ENCODE measurements at places on chromosomes 7 and 10.

GRCh38 chr7:107998150-107998549, 4.8 kb downstream of the LAMB1 start:
- DNase-seq, result no peak

DNA sequence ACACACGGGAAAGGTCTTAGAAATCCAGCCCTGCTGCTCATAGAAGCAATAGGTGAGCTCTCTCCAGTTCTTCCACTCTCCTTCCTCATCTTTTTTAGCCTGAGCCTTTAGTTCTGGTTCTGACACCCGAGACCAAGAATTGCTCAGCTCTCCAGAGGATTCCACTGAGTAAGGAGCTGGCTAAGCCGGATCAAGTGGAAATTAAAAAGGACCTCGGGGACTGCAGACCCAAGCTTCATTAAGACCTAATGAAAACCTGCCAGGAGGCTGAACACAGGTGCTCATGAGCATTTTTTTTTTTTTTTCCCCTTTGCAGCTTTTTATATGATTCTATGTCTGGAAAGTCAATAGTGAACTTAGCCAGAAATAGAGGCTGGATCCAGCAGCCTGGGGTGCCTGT, 1176.0 kb upstream of the AUTS2 start:
- DNase-seq, result no peak

- DNase-seq, result no peak
These were observed 69.6 kb upstream of the RAPGEF5 start for GRCh38 chr7:22426463-22427094.

DNA sequence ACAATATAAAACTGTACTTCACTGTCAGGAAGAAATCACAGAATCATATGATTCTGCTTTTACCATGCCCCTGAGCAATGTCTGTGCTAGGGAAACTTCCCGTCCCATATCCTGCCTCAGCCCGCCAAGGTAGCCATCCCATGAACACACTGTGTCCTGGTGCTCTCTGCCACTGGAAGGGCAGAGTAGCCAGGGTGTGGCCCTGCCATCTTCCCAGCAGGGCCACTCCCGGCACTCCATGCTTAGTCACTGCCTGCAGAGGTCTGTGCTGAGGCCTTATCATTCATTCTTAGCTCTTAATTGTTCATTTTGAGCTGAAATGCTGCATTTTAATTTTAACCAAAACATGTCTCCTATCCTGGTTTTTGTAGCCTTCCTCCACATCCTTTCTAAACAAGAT, 31.8 kb downstream of the AP3M1 start:
- no peak for DNase-seq

GRCh38 chr7:43289826-43290225, 177.4 kb downstream of the HECW1 start:
- no peak for DNase-seq

DNA sequence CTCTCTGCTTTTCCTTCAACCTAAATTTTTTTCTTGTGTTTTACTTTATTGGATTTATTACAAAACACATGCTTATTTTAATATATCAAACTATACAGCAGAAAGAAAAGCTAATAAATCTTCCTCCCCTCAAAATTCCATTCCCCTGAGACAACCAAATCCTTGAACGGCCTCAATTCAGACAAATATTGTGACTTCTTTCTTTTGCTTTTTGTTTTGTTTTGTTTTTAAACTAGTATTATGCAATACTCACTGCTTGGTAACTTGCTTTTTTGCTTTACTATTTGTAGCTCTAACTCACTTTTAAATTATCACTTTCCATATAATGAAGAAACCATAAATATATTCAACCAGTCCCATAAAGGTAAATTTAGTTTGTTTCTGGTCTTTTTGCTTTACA, 59.4 kb upstream of the CDK1 start:
- no peak for DNase-seq

DNA sequence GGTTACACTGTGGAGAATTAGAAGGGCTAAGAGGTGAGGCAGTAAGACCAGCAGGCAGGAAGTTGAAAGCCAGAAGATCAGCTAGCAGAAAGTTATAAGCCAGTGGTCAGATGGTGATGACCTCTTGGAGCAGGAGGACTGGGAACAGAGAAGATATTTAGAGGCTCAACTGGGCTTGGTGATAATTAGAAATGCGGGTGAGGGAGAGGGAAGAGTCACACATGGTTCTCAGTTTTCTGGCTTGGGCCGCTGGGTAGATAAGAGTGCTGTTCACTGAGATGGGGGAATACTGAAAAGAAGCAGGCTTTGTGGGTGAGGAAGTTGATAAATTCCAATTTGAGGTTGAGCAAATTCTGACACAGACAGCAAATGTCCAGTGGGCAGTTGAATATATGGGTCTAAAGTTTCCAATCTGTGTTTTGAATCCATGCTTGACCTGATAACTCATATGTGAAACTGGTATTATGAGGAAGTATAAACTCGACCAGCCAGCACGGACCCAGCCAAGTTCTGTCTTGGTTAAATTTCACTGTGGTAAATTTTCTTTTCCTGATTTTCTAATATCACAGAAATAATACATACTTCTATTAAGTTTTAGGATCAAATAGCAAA, 22.7 kb downstream of the LSMEM1 start:
- DNase-seq, result no peak

DNA sequence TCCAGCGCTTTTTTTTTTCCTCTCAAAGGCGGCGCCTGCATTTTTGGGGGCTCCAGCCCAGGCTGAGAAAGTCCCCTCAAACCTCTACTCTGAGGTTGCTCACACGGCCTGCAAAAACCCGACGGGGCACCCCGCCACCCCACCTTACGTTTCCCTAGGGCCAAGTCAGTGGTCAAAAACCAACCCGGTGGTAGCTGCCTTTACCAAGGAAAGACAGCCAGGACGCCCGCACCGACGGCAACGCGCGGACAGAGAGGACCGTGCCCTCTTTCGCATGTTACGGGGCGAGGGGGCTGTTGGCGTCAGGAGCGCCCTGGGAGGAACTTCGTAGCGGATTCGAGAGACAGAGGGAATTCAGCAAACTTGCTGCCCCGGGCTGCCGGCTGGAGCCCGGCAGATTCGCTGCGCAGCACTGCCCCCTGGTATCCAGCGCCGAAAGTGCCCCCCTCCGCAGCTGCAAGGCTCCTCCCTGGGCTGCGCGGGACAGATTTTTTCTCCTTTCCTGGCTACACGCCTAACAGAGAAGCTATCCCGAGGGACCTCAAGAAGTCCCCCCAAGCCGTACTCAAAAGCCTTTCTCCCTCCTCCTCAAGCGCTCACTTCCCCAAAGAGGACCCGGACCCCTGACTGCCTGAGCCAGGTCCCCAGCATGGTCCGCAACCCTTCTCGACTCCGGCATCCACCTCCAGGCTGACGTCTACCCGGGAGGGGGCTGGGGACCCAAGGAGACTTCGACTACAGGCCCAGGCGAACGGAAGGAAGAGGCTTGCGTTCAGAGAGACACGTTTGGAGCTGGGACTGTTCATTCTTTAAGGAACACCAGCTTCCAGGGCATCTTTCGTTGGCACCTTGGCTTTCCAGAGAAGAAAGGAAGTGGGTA, 27.7 kb upstream of the VAX1 start:
- no peak for DNase-seq

GRCh38 chr7:30925913-30926312, 14.3 kb downstream of the AQP1 start:
- no peak for DNase-seq

DNA sequence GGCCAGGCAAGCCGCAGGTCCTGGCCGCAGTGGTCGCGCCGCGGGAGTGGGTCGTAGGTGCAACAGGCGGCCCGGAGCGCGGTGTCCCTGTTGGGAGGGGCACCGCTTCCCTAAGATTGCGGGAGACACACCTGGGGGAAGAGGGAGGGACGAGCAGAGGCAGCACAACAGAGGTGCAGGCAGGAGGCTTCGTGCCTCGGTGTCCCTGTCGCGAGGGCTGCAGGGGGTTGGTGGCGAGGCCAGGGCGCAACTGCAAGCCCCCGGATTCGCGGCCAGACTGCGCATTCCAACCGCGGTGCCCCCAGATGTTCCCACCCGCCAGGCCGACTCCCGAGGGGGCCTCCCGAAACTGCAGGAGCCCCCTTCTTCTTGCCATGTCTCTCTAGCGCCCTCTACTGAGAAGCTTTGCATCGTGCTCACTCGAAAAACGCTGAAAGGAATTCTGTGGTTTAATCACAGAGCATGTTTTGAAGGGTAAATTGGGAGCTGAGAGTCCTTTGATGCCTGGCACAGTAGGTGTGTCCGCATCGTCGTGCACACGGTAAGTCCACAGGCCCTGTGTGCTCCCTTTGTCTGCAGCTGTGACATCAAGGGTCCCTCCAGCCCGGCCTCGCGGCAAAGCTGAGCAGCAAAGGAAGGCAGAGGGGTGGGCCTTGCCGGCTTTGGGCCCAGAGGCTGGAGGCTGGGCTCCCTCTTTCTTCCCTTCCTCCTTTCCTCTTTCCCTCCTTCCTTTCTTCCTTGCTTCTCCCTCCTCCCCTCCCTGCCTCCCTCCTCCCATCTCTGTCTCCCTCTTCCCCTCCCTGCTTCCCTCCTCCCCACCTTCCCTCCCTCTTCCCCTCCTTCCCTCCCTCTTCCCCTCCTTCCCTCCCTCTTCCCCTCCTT, 6.2 kb upstream of the MBL2 start:
- no peak for DNase-seq

DNA sequence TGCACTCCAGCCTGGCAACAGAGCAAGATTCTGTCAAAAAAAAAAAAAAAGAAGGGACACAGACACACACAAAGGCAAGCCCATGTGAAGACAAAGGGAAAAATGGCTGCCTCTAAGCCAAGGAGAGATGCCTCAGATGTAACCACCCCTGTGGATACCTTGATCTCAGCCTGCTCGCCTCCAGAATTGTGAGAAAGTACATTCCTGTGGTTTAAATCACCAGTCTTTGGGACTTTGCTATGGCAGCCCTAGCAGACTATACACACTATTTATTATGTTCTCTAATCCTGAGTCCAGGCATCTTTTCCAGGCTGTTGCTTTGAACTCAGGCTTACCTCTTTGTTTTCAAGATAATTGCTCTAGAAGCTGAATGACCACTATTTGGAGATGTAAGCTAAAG, 494.3 kb downstream of the GALNT17 start:
- DNase-seq, result no peak

DNA sequence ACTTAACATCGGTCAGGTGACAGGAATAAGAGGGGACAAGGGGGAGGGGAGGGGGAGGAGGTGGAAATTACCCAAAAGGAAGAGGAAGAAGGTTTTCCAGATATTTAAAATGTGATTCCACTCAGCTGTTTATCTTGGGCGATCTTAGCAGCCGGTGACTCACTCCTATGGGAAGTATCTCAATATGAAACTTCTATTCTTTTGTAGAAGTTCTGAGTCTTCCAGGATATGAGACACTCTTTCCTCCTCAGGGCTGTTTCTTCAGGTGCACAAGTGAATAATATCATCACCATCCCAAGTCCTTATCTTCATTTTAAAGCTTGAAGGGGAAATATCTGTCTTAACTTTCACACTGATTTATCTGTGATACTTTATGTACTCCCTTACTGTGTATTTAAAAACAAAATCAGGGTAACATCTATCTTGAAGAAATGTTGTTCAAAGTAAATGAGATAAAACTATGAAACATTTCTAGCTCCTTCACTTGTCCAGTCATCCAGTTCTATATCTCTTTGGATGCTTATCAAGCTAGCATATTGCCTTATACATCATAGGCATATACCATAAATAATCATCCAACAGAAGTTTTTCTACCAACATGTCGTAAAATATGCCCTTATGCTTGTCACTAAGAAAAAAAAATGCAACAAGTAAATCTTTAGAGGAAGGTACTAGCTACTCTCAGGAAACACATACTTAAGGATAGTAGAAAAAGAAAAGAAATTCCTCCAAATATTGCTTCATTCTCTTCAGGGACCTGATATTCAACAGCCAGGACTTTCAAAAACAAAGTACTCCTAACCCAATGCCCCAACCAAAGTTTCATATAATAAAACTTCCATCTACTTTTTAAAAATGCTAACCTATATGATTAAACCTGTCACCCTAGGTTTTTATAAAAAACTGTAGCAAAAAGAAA, 13.7 kb downstream of the DOCK4 start:
- DNase-seq, result no peak

DNA sequence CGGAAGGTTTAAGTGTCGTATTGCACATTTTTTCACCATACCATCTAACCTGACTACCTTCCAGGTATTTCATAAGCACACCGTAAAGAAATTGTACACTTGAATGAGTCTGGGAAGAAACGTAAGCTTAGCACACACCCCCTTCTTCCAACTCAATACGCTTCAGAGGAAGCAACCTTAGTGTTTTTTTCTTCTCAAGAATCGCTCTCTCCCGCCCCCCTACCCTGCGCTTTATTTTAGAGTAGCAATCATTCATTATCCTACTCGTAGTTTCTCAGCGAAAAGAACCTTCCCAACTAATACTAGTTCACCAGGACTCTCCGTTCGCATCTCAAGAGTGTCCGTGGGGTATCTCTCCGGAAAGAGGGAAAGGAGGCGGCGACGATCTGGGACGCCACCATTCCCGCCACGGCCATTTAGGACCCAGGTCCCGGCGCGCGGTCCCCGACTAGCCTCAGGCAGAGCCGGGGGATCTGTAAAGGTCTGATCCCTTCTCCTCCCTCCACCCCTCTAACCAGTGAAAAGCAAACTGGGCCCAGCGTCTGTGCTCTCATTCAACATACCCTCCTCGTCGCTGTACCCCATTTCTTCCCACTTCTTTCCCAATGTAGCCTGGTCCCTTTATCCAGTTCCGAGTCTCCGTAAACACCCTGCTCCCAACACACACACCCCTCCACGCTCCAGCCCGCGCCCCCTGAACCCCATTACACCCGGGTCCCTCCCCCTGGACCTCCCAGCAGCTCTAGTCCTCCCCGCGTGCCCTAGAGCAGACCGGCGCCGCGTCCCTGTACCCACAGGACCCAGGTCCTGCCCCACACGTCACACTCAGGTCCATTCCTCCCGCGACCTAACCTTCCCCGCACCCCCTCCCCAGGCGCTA, 16.0 kb downstream of the MYOZ1 start:
- no peak for DNase-seq
